ENCODE measurements at places on chromosomes 13 and 19. TPM values are rescaled to one million over a fixed set of nuclear protein-coding genes. Genes with fewer than 3 reads are reported as not detected.

DNA sequence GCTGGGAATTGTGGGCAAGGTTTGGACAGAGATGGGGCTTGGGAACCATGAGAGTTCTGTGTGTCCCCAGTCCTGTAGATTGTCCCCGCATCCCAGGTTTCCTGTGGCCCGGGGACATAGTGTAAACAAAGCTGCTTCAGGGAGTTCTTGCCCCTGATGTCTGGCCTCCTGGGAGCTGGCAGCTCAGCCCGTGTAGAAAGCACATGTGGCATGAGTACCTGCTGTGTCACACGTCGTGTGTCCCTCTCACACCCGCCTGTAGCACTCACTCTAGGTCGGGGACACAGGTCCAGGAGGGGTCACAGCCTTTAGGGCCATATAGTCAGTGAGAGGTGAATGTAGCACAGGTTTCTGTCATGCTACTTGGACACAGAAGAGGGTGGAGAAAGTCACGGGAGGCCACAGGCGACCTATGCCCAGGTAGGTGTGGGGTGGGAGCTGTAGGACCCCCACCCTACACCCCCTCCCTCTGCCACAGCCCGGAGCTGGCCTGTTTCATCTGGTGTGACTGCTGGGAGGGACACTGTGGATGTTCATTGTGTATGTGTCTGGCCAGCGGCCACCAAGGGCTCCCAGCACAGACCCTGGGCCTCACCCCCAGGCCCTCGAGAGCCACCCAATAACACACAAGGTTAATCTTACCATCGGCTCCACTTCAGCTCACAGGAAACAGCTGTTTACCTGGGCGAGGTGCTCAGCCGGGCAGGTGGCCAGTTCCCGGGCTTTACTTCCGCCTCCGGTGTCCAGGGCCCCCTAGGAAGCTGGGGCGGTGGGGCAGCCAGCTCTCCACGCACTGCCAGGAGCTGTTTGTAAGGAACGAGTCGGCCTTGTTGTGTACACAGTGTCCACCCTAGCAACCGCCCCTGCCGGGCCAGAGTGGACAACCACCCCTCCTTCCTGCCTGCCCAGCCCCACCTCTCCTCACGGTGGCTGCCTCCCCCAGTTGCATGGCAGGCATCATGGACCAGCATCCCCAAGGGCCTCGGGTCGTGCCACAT lies 49.7 kb downstream of the COMP start:
- peak; percentile 81 for DNase-seq

RASGRP4 gene
- polyA plus RNA-seq, result 2.9 TPM

- DNase-seq, result no peak
Measured at GRCh38 chr13:44153496-44153895, 220.1 kb upstream of the SERP2 start.

DNA sequence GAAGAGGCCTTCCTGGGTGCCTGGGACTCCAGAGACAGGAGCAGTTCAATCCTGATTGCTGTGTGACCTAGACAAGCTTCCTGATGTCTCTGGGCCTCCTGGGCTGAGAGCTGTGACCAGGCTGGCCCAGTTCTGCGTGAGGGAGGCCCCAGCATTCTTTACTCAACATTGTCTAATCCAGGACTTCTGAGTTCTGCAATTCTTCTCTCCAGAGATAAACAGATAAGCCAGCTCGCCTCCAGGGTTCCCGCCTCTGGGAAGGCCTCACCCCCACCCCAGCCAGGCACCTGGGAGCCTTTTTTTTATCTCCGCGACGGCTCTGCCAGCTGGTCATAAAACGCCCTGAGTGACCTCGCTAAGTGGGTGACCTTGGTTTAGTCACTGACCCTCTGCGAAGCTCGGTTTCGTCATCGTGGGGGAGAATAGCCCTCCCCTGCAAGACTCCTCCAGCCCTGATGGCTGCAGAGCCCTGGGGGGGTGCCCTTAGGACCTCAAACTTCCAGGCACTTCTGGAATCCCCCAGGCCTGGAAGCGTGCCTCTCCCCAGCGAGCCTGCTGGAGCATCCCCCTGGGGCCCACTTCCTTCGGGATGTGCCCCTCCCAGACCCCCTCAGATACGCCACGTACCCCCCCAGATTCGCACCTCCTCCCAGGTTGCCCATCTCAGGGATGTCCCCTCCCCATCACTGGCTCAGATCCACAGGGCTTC lies 1.9 kb downstream of the SULT2B1 start:
- no peak for DNase-seq

GRCh38 chr13:47480951-47481350 lies 520.1 kb downstream of the SUCLA2 start:
- DNase-seq, result no peak
